Omental fat pad (tissue), 4 donors: ENCODE measurements at places on chromosomes 2 and 18.

GRCh38 chr2:72619626-72620025, 206.2 kb downstream of the EXOC6B start:
- no peak for DNase-seq

DNA sequence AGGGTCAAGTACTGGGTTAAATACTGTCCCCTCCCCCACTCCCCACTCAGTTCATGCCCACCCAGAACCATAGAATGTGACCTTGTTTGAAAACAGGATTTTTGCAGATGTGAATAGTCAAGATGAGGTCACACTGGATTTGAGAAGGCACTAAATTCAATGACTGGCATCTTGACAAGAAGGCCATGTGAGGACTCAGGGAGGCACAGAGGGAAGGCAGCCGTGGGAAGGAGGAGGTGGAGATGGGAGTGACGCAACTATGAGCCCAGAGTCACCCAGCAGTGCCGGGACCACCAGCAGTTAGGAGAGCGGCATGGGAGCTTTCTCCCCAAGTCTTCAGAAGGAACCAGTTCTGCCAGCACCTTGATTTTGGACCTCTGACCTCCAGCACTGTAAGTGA, 257.3 kb downstream of the BCL2 start:
- DNase-seq = no peak

GRCh38 chr2:82120115-82120514, 1815.6 kb upstream of the LRRTM1 start:
- no peak for DNase-seq

GRCh38 chr2:31139671-31140070, 1.4 kb upstream of the GALNT14 start:
- DNase-seq = no peak

GRCh38 chr2:8529706-8530277, 152.1 kb upstream of the ID2 start:
- no peak for DNase-seq

DNA sequence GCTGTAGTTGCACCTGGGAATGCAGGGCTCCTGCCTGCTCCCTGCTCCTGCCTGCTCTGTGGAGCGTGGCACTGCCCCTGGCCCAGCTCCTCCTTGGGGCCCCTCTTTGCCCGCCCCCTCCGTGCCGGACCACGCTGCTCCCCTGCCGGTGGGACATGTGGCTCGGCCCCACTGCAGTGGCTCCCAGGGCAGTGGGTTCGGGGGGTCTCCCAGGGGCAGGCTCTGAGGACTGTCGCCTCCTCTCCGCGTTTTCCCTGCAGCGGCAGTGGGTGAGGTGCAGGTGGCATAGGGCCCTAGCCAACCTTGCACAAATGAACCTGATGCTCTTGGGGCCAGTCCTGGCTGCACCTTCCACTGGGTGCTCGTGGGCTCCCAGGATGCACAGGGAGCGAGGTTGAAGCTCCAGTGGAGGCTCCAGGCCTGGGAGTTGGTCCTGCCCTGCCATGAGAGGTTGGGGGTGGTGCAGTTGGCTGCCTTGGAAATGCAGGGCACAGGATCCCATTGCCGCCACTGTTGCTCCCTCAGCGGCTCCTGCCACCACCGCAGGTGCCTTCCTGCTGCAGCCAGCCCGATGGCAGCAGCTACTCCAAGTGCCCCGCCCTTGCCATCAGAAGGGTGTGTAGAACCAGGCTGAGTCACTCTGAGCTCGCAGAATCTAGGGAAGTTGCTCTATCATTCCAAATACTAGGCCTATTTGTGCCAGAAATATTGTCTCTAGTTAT, 313.1 kb upstream of the SYT4 start:
- DNase-seq = no peak

- DNase-seq = no peak
Measured at GRCh38 chr2:65549257-65549627, 116.8 kb upstream of the SPRED2 start.

DNA sequence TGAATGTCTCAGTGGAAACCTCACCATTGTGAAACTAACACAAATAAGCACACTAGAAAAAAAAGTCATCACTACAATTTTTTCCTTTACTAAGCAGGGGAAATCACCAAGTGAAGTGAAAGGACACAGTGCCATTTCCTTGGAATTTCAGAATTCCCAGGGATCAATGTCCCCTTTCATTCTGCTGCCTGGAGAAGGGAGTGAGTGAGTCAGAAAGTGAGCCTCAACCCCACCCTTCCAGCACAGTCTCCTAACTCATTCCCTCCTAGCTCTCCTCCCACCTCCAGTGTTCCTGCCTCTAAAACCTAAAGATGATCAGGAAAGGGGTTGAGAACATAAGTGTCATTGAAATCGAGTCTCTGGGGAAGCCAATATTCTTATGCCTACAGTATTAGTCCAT, 608.5 kb downstream of the RNF144A start:
- no peak for DNase-seq

GRCh38 chr18:13433125-13433524, 214.6 kb downstream of the LDLRAD4 start:
- DNase-seq = no peak

DNA sequence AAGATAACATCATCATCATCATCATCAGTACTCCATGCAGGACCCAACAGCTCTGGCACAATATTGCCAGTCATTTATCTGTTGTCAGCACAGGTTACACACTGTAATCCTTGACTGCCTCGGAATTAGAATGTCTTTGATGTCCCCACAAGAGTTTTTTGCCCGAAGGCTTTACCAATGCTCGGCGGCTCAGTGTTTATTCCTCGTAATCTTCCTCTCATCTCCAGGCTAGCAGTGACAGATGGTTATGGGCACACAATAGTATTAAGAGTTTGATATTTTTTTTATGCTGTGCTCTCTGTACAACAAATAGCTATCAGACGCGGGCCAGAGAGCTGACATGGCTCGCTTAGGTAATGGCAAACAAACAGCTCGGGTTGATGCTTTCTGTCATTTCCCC, 515.2 kb downstream of the ZEB2 start:
- no peak for DNase-seq

GRCh38 chr18:56460581-56460980, 177.8 kb downstream of the TXNL1 start:
- no peak for DNase-seq

DNA sequence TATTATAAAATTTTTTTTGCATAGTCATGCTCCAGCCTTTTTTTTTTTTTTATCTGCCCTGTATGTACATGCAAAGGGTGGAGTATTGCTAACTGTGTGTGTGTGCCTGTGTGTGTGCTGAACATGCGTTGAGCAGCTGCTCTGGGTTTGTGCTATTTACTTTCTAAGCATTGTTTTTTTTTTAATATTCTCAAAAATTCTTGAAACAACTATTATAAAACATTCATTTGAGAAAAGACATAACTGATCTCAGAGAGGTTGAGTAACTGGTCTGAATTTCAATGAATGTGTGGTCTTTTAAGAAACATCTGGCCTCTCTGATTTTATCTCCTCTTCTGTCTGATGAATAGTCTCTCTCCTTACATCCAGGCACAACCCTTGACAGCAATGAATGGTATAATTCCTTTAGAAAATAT, 366.0 kb upstream of the SLC14A2 start:
- no peak for DNase-seq

DNA sequence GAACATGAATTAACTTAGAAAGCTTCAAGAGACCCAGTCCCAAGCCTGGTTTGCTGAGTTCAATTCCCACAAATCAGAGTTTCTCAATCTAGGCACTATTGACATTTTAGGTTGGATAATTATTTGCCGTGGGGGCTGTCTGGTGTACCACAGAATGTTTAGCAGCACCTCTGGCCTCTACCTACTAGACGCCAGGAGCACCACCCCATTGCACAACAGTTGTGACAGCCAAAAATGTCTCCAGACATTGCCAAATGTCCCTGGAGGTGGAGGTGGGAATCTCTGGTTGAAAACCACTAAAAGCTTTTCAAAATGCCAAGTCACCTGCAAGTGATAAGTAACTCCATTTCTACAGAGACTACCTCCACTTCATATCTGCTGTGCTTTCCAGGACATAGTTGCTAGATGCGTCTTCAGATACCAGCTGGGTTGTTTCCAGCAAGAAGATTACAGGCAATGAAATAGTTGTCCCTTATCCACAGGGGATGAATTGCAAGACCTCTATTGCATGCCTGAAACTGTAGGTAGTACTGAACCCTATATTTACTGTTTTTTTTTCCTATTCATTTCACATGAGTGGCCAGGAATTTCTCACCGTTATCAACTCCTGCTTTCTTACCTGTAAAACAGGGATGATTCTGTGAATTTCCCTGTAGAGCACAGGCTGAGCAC, 554.3 kb downstream of the ZEB2 start:
- DNase-seq = no peak

DNA sequence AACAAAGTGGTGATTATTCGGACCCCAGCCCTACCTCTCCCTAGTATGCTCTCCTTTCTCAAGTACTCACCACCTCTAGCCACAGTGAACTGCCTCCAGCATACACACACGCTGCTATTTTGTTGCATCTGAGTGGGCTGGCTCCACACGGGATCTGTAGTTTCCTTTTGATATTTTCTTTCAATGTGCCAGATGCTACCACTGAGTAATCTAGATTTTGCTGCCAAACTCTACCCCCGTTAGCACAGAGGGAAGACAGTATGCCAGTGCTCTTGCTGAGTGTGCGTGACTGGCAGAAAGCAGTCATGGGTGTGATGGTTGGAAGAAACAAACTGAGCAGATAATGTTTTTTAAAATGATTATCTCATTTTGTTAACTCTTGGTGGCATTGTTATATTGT, 11.6 kb downstream of the CFLAR start:
- DNase-seq = no peak

GRCh38 chr18:45100321-45101105, 419.8 kb downstream of the SETBP1 start:
- DNase-seq = no peak

DNA sequence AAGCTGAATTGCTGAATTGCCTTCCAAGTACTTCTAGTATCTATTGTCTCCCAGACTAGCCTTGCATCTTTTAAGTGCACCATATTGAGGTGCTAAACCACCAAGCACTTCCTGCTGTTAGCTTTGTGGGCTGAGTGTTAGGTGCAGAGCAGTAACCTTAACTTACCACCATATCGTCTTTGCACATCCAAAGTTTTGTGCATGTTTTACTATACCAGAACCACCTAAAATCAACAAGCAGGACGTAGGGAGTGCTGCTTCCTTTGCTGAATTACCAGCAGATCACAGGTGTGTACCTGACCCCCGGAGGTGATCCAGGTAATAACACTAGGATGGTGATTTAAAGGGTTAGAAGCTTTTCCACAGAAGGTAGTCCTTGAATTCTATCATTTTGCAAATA, 359.9 kb upstream of the HNRNPA3 start:
- DNase-seq = no peak

- DNase-seq = no peak
Measured at GRCh38 chr2:200383380-200384110, 77.1 kb downstream of the SPATS2L start.

- no peak for DNase-seq
Measured at GRCh38 chr2:3823748-3824147, 120.4 kb downstream of the DCDC2C start.

DNA sequence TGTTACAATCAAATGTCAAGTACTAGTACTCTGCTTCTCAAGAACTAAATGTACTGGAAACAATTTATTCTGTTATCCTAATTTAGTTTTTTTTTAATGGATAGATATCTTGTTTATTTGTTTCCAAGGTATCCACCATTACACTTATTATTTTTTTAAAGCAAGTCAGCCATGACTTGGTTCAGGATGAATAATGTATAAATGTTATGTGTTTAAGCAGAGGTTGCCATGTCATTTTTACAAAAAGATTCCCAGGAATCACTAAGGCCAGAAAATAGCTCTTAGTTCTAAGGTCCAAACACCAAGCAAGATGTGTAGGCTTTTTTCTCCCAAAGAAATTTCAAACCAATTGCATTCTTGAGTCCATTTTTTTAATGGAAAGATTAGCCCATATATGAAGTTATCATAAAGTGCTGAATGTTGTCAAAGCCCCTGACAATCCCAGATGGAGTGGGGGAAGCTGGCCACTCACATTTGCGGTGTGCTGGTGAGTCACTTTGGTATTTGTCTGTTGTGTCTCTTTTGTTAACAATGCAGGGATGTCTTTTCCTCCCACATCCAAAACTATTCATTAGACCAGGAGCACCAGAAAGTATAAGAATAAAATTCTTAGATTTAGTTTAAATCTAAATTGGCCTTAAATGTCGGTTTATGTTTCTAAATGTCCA, 158.9 kb downstream of the COL6A3 start:
- DNase-seq = no peak
